ENCODE measurements at places on chromosomes 5 and 9. TPM values are rescaled to one million over a fixed set of nuclear protein-coding genes. Genes with fewer than 3 reads are reported as not detected.

Gene LCN12
- 0.81 TPM for total RNA-seq

Gene LECT2
- not detected for total RNA-seq

Gene PCDHGC4
- total RNA-seq: not detected

Gene ANKRD33B
- total RNA-seq: 12.6 TPM

Gene DAPK1
- 14.1 TPM for total RNA-seq

Gene CSF2
- total RNA-seq: 0.79 TPM
